ENCODE measurements at places on chromosomes 6 and 20.

DNA sequence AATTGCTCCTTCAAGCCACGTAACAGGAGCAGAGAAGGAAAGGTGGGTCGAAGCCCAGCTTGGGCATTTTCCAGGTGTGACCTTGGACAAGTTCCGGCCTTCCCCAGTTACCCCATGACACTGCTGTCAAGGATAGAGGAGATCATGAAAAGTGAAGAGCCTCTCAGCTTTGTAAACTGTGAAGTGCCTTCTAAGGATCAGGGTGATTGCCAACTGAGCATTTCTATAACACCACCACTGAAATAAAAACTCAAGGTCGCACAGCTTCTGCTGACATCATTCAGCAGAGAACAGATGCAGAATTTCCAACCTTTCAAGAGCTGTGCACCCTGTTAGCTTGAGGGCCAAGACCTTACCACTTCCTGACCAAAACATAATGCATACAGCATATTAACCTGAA, 24.0 kb upstream of the ZMYND8 start:
- peaks cover 8% of the 10 kb centered on the region for H3K4me1 ChIP-seq
- no peaks in the 10 kb centered on the region for H3K36me3 ChIP-seq
- H3K27me3 ChIP-seq = no peaks in the 10 kb centered on the region
- no peak for DNase-seq
- no peak overlapping the region for H3K4me3 ChIP-seq

DNA sequence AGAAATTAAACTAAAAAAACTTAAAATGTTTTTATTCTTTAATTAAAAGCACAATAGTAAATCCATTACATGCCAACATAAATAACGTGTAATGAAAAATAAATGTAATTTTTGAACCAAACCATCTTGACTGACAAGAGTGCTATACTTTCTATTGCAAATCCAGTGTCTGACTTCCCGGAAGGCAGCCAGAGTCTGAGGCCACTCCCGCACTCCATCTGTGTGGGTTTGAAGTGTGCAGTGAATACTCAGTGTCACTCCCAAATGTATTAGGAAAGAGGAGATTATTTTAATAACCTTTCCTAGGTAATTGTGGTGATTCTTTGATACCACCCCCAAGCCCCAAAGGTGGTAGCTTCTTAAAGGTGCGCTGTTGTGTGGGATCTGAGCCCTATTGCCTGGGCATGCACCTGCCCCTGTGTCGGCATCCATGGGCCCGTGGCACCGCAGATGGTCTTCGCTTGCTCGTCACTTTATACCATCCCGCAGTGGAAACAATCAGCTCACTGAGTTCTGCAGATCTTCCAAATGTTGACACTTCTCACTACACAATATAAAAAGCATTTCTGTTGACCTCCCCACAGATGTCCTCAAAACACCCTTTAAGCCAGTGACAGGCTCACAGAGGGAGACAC, 391.2 kb downstream of the THBS2 start:
- no peaks in the 10 kb centered on the region for H3K36me3 ChIP-seq
- no peaks in the 10 kb centered on the region for H3K27me3 ChIP-seq
- no peak for DNase-seq
- no peak overlapping the region for H3K4me3 ChIP-seq

GRCh38 chr20:19750101-19750606, 7.9 kb upstream of the RIN2 start:
- H3K36me3 ChIP-seq = no peaks in the 10 kb centered on the region
- no peaks in the 10 kb centered on the region for H3K27me3 ChIP-seq
- no peak overlapping the region for H3K27ac ChIP-seq
- no peaks in the 10 kb centered on the region for H3K4me1 ChIP-seq
- no peak overlapping the region for H3K4me3 ChIP-seq
- no peak for DNase-seq

- DNase-seq = peak; percentile 18
- H3K4me3 ChIP-seq = no peak overlapping the region
- no peaks in the 10 kb centered on the region for H3K36me3 ChIP-seq
- H3K27ac ChIP-seq = no peak overlapping the region
- no peaks in the 10 kb centered on the region for H3K4me1 ChIP-seq
Measured at GRCh38 chr6:131694832-131695426, 6.3 kb downstream of the OR2A4 start.

DNA sequence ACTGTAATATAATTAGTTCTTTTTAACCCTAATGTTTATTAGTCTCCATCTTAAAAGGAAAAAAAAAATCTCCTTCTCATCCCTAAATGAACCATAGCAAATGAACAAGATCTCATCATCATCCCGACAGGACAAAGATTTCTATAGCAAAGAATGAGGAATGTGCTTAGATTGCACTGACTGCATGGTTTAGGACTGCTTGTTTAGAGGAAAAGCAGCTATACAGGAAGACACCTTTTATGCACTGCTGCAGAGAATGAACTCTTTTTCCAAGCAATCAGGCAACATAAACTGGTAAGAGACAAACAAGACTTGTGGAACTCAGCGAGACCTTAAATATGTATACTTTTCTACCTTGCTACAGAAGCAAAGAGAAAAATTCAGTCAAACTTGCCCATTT, 26.8 kb downstream of the CSNK2A1 start:
- no peaks in the 10 kb centered on the region for H3K27me3 ChIP-seq
- no peak overlapping the region for H3K4me3 ChIP-seq
- H3K36me3 ChIP-seq = no peaks in the 10 kb centered on the region
- no peak overlapping the region for H3K27ac ChIP-seq
- DNase-seq = no peak
- H3K4me1 ChIP-seq = no peaks in the 10 kb centered on the region

DNA sequence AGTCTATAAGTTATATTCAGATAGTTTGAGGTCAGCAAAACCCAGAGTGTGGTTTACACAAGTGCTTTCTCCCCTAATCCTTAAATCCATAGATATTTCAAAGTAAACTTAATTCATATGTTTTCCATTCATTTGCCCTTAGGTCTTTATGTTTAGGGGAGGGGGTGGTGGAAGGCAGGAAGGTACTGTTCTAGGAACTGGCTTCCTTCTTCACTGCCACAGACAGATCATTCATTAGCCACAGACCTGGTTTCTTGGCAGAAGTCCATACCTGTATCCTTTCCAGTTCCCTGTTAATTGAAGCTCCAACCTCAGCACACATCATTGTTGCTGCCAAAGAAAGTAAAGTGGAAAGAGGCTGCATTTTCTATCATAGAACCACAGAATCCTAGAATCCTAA, 123.0 kb downstream of the AIG1 start:
- no peaks in the 10 kb centered on the region for H3K36me3 ChIP-seq
- no peak overlapping the region for H3K4me3 ChIP-seq
- DNase-seq = no peak
- no peaks in the 10 kb centered on the region for H3K27me3 ChIP-seq

GRCh38 chr6:156423829-156424228, 353.3 kb upstream of the ARID1B start:
- no peak overlapping the region for H3K27ac ChIP-seq
- no peaks in the 10 kb centered on the region for H3K36me3 ChIP-seq
- no peaks in the 10 kb centered on the region for H3K27me3 ChIP-seq

DNA sequence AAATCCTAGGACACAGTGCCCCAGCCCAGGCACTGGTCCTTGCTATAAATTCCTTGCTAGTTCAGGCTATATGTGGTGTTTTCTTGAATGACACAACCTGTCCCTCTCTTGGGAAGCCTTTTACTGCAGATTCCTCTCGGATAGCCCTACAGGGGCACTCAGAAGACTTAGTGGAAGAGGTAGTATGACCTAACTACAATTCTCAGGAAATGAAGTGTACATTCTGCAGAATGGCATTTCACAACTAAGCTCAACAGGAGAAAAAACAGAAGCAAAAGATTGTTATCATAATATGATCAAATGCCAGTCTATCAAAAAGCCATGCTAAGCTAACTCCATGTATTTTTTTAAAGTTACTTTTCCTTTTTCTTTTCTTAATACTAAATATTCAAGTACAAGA, 66.3 kb upstream of the FBXL4 start:
- no peak overlapping the region for H3K4me3 ChIP-seq
- H3K4me1 ChIP-seq = no peaks in the 10 kb centered on the region
- H3K36me3 ChIP-seq = no peaks in the 10 kb centered on the region
- H3K27ac ChIP-seq = no peak overlapping the region
- no peaks in the 10 kb centered on the region for H3K27me3 ChIP-seq

- H3K27ac ChIP-seq = no peak overlapping the region
- H3K4me1 ChIP-seq = no peaks in the 10 kb centered on the region
- no peaks in the 10 kb centered on the region for H3K36me3 ChIP-seq
- DNase-seq = no peak
Measured at GRCh38 chr6:44084231-44085014, 42.8 kb downstream of the MRPL14 start.

- no peaks in the 10 kb centered on the region for H3K4me1 ChIP-seq
- no peak overlapping the region for H3K27ac ChIP-seq
- H3K27me3 ChIP-seq = peaks cover 5% of the 10 kb centered on the region
- DNase-seq = no peak
Measured at GRCh38 chr6:28816339-28816908, 107.4 kb downstream of the TRIM27 start.

DNA sequence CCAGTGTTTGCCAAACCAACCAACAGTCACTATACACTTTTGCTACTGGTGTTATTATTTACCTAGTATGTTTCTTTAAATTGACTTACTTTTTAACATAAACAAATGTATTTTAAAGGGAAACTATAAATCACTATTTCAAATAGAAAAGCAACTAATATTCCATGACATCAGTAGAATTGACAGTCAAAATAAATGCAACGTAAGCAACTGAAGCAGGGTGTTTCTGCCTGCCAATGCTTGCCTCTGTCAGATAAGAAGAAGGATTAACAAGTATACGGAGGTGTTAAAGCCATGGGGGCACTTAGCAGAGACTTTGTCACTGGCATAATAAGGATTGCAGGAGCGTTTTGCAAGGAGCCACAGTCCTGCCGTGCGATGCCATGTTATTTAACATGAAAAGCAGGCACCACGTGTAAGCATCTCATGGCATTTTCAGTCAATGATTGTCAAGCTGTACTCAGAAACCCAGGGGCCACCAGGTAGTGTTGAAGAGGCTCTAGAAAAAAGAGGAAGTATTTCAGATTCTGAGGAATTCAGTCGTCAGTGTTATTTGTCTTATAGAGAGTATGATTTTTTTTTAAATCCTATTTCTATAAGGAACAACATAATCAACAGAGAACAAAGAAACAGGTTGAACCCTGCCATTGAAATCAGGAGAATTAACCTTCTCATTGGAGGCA, 131.7 kb downstream of the BFSP1 start:
- H3K4me3 ChIP-seq = no peak overlapping the region
- no peak overlapping the region for H3K27ac ChIP-seq
- no peaks in the 10 kb centered on the region for H3K4me1 ChIP-seq

- peak overlapping the region; percentile 68 for H3K27ac ChIP-seq
- H3K36me3 ChIP-seq = no peaks in the 10 kb centered on the region
- H3K4me1 ChIP-seq = no peaks in the 10 kb centered on the region
- peak; percentile 81 for DNase-seq
- peak overlapping the region; percentile 13 for H3K4me3 ChIP-seq
Measured at GRCh38 chr6:28981833-28982475, 23.2 kb downstream of the ZNF311 start.

DNA sequence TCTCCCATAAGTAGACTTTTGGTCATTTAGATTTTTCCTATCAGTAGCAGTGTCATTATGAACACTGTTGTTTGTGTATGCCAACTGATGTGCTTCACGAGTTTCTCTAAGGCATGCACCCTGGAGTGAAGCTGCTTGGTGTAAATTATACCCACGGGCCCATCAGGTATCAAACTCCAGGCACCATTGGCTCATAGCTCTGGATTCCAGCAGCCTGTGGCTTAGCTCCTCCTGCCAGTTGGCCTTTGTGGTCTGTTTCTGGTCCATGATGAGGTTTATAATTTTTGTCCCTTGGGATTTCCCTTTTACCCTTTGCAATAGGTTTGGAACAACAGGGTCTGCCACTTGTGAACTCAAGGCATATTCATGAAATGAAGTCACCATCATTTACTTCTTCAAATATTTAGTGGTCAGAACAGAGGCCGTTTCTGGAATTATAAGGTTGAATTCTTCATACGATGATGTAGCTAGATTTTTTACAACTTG, 350.5 kb downstream of the PRL start:
- no peak overlapping the region for H3K4me3 ChIP-seq
- H3K4me1 ChIP-seq = no peaks in the 10 kb centered on the region
- H3K27ac ChIP-seq = no peak overlapping the region

- DNase-seq = no peak
- no peaks in the 10 kb centered on the region for H3K27me3 ChIP-seq
- H3K4me1 ChIP-seq = peaks cover 14% of the 10 kb centered on the region
- no peak overlapping the region for H3K4me3 ChIP-seq
Measured at GRCh38 chr20:10922506-10922905, 248.7 kb upstream of the JAG1 start.

DNA sequence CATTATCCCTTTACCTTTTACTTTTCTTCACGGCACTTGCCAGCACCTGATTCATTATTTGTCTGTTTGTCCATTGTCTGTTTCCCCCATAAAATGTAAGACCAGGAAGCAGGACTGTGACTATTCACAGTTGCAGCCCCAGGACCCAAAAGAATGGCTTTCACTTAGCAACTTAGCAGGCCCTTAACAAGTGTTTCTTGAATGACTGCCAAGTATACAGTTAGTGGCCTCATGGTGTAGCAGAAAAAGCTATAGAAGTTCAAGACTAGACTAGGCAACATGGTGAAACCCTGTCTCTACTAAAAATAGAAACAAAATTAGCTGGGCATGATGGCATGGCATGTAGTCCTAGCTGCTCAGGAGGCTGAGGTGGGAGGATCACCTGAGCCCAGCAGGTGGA, 4.3 kb downstream of the SLC26A8 start:
- no peak overlapping the region for H3K27ac ChIP-seq
- no peaks in the 10 kb centered on the region for H3K27me3 ChIP-seq

DNA sequence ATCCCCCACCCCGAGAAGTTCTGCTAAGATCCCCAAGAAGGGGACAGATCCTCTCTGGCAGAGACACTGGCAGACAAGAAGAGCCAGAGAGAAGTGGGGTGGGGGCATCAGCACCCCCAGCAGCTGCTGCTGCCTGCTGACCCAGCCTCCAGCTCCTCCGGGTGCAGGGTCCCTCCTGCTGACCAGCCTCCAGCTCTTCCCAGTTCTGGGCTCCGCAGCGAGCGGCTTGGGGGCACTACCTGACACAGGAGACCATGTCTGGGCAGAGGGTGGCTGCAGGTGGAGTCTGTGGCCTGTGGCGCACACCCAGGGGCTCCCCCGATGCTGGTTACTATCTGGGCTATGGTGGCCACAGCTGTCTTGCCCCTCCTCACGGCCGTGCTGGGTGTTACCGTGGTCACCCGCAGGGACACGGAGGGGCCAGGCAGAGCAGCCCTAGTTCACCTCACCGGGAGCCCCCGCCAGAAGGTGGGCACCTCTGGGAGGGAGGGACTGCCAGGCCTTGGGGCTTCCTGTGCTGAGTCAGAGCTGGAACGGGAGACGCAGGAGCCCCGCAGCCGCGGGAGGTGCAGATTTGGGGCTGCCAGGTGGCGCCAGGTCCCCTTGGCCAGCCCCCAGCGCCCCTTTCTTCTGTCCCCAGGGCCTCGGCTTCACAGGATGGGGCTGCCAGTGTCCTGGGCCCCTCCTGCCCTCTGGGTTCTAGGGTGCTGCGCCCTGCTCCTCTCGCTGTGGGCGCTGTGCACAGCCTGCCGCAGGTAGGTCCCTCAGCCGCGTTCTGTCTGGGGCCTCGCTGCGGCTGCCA, 630 bp downstream of the LIME1 start:
- H3K27me3 ChIP-seq = no peaks in the 10 kb centered on the region
- H3K27ac ChIP-seq = no peak overlapping the region
- peak; percentile 84 for DNase-seq
- H3K4me1 ChIP-seq = peaks cover 15% of the 10 kb centered on the region

Data from pancreas (tissue), 10 donors.